ENCODE measurements at places on chromosomes 11 and 22. TPM values are rescaled to one million over a fixed set of nuclear protein-coding genes. Genes with fewer than 3 reads are reported as not detected.

The RCOR2 gene
- not detected for total RNA-seq

The MS4A3 gene
- not detected for total RNA-seq

The MMP27 gene
- not detected for total RNA-seq

The FGF19 gene
- total RNA-seq, result not detected

The PIH1D2 gene
- total RNA-seq, result 2.0 TPM

The CYB5R2 gene
- total RNA-seq, result 1.2 TPM

The E2F8 gene
- 0.88 TPM for total RNA-seq

The PRG3 gene
- total RNA-seq, result not detected

The ACRV1 gene
- total RNA-seq, result not detected

The RAB38 gene
- total RNA-seq, result 80.9 TPM

The MMP3 gene
- 0.19 TPM for total RNA-seq

The GAL gene
- total RNA-seq, result not detected

The DEPDC7 gene
- total RNA-seq, result 2.2 TPM

The THYN1 gene
- total RNA-seq, result 33.4 TPM

The PDGFB gene
- total RNA-seq, result 0.37 TPM

The CECR2 gene
- not detected for total RNA-seq

The CSNK2A3 gene
- total RNA-seq, result 2.2 TPM

The LGALS1 gene
- total RNA-seq, result 1,635 TPM

The NF2 gene
- 98.3 TPM for total RNA-seq

The SLC22A6 gene
- not detected for total RNA-seq

The MCAT gene
- 17.6 TPM for total RNA-seq

The SAA4 gene
- not detected for total RNA-seq

The TMEM138 gene
- total RNA-seq, result 39.9 TPM

The CASP5 gene
- total RNA-seq, result not detected

The OLFML1 gene
- total RNA-seq, result not detected

The VWCE gene
- 1.1 TPM for total RNA-seq

The B3GAT3 gene
- 40.1 TPM for total RNA-seq

The VPS51 gene
- 77.0 TPM for total RNA-seq

The DNAJB13 gene
- 0.29 TPM for total RNA-seq

The ADAMTS8 gene
- total RNA-seq, result not detected

The ANGPTL5 gene
- total RNA-seq, result not detected

The SLC22A9 gene
- total RNA-seq, result not detected

The AIFM3 gene
- total RNA-seq, result 1.1 TPM

The MEI1 gene
- not detected for total RNA-seq

Data from MCF 10A (cell line).